ENCODE measurements at places on chromosomes 7 and 10.

DNA sequence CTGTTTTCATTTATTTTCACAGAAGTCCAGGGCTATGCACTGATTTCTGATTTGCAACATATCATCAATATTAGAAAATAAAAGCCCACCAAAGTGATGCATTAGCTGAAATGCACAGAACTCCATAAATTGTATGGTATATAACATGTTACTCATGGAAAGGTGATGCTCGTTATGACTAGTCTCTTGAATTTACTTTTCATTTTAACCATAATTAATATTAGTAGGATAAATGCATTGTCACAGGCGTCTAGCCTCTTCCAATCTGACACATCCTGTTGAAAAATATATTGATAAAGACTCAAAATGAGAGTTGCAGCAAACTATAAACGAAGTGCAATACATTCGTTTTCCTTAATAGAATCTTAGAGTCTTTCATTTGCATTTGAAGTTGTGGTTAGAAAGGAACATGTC lies 92.4 kb downstream of the CPED1 start:
- no peak for DNase-seq

GRCh38 chr10:21146436-21146789 lies 249.3 kb upstream of the NEBL start:
- no peak for DNase-seq

GRCh38 chr10:32148864-32149251 lies 92.6 kb upstream of the KIF5B start:
- DNase-seq: no peak

DNA sequence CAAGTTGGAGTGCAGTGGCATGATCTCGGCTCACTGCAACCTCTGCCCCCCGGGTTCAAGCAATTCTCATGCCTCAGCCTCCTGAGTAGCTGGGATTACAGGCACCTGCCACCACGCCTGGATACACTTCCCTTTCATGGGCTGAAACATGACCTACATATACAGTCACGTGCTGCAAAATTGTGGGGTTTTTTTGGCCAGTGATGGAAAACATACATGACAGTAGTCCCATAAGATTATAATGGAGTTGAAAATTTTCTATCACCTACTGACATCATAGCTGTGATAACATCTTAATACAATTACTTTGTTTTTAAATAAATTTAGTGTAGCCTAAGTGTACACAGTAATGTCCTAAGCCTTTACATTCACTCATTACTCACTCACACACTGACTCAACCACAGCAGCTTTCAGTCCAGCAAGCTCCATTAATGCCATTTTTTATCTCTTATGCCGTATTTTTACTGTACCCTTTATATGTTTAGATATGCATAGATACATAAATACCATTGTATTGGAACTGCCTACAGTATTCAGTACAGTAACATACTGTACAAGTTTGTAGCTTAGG lies 79.9 kb upstream of the TMEM196 start:
- no peak for DNase-seq

GRCh38 chr10:47146572-47146971 lies 153.4 kb upstream of the GDF10 start:
- no peak for DNase-seq

DNA sequence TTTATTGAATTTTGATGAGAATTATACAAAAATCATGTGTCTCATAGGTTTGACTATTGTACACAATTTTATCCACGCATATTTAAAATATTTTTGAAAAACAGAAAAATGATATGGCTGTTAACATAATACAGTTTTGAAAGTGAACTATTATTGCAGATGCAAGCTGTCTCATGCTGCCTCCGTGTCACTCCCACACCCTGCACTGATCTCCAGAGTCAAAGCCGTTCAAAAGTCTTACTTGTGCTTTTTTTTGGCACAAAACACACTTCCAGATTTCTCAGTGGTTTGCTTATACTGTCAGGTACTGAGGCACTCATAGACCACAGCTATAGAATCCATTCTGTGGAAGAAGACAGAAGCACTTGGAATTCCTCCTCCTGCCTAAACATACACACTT lies 243.1 kb upstream of the ADARB2 start:
- no peak for DNase-seq
